ENCODE measurements at places on chromosomes 2 and 18.

GRCh38 chr2:128789776-128790455 is 471.2 kb upstream of the HS6ST1 start:
- DNase-seq, result no peak

GRCh38 chr18:57947117-57947516 is 96.9 kb upstream of the NEDD4L start:
- DNase-seq, result no peak

- no peak for DNase-seq
These were observed 110.8 kb downstream of the BCL11A start for GRCh38 chr2:60442608-60443007.

GRCh38 chr2:160367887-160368286 is 125.7 kb downstream of the RBMS1 start:
- DNase-seq, result peak; percentile 56

GRCh38 chr2:30655660-30656059 is 151.6 kb downstream of the CAPN13 start:
- no peak for DNase-seq

DNA sequence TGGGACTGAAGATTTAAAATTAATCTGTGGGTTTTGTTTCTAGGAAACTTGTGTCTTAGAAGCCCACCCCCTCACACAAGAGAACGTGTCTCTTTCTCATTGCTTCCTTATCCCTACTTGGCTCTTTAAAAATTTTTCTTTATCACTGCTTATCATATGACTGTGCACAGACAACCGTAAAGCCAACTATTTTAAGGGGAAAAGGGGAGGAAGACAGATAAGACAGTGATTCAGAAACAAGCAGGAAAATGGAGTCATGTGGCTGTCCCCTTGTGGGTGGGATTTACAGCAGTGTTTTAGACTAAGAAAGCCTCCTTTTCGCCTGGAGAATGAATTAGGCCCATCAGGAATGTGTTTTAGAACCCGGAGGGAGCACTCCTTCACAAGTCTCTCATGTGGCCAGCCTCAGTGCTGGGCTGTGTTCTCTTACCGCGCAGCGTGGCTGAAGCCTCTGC is 17.6 kb downstream of the PRKCE start:
- peak; percentile 86 for DNase-seq

DNA sequence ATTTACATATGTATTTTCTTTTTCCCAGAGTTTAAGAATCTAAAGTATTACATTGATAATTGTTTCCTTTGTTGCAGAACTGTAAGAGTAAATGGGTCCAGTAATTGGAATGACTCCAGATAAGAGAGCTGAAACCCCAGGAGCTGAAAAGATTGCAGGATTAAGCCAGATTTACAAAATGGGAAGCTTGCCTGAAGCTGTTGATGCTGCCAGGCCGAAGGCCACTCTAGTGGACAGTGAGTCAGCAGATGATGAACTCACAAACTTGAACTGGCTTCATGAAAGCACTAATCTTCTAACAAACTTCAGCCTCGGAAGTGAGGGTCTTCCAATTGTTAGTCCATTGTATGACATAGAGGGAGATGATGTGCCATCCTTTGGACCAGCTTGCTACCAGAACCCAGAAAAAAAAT is 183.8 kb upstream of the STON1 start:
- DNase-seq, result peak; percentile 33

- DNase-seq, result no peak
These were observed 242.9 kb upstream of the ID2 start for GRCh38 chr2:8438996-8439395.

DNA sequence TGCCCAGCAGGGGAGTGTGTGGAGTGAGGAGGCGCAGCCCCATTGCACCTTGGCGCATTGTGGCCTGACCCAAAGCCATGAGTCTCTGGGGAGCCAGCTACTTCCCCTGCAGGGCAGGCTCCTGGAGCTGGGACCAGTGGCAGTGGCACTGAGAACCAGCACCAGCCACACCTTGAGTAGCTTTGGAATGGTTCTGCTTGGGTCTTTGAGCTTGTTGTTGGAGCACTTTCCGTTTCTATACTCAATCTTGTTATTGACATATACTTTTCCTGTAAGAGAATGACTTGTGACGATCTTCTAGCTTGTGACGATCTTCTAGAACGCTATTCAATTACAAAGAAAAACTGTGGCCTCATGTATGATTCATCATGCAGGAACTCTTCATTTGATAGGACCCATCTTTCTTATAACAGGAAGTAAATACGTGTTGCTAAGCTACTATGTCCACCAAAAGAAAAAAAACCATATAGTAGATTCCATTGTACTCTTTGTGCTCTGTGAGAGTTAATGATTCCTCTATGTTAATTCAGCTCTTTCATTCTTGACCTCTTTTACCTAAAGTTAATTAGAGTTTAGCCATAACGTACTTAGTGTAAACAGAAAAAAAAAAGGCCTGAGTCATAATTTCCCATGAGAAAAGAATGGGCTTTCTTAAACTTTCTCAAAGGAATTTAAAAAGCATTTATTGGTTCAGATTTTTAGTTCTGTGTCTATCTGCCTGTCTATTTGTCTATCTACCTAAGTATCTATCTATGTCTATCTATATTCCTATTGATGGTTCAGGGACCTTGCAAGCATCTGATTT is 113.1 kb downstream of the GATA6 start:
- DNase-seq, result peak; percentile 74

DNA sequence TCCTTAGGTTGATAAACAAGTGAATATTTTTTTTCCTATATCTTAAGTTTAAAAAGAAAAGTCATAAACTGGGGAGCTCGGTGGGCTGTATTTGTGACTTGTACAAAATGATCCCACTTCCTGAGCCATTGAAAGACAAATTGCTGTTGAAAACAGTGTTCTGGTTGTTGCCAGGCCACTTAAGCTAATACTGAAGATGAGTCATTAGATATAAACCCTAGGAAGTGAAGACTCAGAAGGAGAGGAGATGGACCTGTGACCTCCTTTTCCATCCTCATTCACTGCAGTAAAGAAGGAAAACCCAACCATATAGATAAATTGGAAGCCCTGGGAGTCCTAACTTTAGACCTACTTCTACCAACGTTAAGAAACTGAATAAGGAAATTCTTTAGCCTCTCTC is 46.2 kb upstream of the SERPINE2 start:
- no peak for DNase-seq

DNA sequence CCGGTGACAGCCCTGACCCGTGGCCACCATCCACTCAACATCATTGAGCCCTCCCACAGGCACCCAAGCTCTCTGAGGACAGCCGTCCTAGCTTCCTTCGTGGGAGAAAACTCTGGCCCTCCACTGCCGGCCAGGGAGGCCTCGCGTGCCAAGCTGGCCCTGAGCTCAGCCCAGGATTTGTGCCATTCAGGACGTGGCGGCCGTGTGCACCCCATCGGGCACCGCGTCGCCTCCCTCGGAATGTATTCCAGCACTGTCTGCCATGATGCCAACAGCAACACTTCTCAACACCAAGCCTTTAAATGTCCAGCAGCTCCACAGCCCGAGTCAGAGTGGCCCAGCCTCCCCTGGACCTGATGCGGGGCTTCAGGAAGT is 35.7 kb downstream of the ZNF516 start:
- DNase-seq, result no peak

GRCh38 chr18:10322435-10322834 is 132.0 kb upstream of the APCDD1 start:
- DNase-seq, result no peak

GRCh38 chr2:212845941-212846340 is 305.5 kb downstream of the IKZF2 start:
- no peak for DNase-seq

- DNase-seq, result no peak
These were observed 262.4 kb downstream of the SS18 start for GRCh38 chr18:25827961-25828561.

- no peak for DNase-seq
These were observed 711 bp downstream of the DOK6 start for GRCh38 chr18:69401226-69401971.

DNA sequence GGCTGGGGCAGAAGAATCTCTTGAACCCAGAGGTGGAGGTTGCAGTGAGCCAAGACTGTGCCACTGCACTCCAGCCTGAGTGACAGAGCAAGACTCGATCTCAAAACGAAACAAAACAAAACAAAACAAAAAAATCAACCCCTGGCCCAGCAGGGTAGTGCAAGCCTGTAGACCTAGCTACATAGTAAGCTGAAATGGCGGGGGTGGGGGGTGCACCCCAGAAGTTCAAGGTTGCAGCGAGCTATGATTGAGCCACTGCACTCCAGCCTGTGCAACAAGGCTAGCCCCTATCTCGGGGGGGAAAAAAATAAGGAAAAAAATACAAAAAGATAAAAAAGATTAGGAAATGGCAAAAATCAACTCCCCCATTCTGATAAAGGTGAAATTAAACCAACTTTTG is 6.4 kb downstream of the ATL2 start:
- DNase-seq, result no peak
